Stimulated activated CD4-positive, alpha-beta T cell treated with anti-CD3 and anti-CD28 coated beads, TNF-alpha, amount 100 ng/mL, for 4 hours (primary cell): ENCODE measurements at places on chromosomes 5 and 9.

- no peak for DNase-seq
Observed at GRCh38 chr5:65075623-65076250, 307.0 kb downstream of the CWC27 start.

GRCh38 chr5:143219696-143220095 lies 183.8 kb downstream of the NR3C1 start:
- no peak for DNase-seq

DNA sequence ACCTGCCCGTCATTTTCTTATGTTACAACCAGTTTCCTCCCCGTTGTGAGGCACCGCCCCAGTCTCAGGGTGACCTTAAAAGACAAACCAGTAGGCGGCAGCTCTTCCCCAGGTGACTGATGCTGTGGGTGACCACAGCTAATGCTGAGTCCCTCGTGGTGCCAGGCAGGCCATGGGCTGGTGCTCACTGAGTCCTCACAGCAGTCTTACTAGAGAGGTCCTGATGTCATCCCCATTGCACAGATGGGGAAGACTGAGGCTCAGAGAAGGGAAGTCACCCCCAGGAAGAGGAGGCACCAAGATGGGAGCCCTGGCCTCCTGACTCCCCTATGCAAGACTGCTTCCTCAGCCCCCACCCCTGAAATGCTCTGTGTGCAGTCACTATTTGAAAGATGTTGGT lies 978 bp downstream of the CFAP157 start:
- no peak for DNase-seq

- no peak for DNase-seq
Observed at GRCh38 chr5:113092683-113093082, 116.1 kb downstream of the DCP2 start.

- DNase-seq, result peak; percentile 48
Observed at GRCh38 chr5:181189363-181189961, 15.5 kb downstream of the TRIM7 start.

DNA sequence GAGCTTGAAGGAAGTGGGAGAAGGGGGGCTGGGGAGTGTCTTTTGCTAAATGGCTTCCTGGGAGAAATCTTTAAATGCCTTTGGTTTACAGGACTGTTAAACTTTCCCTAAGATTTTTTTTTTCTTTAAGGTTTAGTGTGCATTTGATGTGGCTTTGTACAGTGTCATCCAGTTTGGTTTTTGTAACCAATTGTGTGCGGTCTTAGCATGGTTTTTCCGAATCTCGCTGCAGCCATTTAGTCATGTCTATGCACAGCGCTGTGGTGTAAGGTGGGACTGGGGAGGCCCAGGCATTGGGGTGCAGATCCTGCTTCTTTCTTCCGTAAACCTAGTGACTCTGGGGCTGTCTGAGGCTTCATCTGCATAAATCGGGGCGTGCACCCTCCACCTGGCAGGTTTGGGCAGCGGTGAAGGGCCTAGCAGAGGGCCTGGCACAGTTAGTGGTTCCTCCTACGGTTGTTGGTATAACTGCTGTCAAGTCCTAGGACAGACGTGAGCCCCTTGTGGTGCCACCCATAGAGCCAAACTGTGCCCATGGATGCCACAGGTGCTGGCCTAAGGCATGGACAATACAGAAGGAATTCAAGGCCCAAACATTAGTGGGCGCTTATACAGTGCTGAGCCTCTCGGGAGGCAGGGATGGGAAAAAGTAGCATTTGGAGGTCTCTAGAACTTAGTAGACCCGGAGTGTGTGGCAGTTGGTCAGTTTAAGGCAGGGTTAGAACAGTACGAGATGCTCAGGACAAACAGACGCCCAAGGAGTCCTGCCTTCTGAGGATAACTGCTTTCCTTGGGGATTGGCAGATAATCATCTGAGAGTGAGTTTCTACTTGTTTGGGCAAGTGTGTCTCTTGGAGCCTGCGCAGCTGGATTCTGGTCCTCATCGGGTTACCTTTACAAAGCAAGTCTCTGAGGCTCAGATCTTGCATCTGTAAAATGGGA lies 1.5 kb downstream of the PRRC2B start:
- no peak for DNase-seq
